ENCODE measurements at places on chromosomes 11 and 22.

DNA sequence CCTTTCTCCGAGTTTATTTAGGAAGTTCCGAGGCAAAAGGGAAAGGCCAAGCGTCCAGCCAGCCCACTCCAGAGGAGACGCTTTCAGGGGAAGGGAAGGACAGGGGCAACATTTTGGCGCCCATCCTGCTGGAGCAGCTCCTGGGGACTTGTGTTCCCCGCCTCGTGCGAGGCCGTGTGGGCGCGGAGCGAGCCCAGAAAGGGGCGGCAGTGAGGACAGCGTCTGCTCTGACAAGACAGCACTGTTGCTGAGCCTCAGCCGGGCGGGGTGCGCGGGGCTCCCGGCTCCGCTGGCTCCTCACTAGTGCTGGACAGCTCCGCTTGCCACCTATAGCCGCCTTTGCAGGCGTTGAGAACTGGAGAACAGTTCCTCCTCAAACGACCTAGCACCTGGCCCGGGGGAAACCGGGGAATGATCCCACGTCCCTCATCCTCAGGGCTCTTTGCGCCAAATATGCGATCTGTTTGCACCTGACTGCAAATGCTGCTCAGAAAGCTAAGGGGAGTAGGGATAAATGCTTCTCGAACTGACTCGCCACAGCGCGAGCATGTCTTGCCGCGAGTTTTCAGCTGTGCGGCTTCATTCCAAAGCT, 722 bp upstream of the GUCY1A2 start:
- no peak for DNase-seq

DNA sequence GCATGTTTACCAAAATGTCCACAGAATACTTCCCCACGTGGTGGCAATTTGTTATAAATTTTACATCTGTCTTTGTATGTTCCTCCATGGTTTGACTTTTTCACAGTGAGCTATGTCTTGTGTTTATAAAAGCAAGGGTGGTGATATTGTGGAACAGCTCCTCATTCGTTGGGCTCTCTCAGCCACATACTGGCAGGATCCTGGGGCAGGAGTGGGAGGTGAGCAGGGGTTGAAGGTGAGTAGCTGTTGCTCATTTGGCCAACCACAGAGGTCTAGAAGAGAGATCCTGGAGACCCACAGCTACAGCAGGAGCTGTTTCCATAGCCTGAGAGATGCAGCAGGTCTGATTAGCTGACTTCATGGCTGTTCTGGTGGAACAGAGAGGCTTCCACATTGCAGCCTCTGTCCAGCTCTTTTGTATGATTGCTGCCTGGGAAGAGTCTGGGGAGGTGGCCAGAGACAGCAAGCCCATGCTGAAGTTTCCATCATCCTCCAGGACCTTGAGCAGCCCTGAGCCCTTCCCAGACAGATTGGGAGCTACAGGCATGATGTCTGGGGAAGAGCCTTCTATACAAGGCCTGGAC, 128.1 kb downstream of the LDLRAD3 start:
- no peak for DNase-seq

DNA sequence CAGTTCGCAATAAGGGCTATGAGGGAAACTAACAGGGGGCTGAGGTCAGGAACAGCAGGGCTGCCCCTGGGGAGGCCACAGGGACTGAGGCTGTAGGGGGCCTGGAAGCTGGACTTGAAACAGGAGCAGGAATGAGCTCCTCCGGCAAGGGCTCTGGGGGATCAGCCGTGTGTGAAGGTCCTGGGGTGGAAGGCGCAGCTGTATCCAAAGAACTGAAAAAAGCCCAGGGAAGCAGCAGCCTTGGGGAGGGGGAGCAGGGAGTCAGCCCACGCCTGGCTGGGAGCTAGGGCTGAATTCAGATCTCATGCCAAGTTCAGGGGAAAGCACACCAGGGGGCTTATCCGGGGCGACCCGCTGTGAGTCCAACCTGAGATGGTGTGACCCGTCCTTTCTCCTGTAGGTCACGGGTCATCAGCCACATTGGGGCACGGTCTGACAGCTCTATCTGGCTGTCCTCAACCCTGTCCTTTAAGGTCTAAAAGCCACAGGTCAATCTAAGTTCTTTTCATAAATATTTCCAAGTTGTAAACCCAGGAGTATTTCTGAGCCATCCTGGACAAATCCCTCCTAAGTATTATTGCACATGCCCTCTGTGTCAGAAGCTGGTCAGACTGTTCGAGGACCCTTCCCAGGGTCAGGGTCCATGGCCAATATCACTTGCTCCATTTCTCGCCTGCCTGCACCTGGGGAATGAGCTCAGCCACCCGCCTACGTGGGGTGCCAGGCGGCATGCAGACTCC, 18.0 kb downstream of the TP53AIP1 start:
- DNase-seq, result no peak

DNA sequence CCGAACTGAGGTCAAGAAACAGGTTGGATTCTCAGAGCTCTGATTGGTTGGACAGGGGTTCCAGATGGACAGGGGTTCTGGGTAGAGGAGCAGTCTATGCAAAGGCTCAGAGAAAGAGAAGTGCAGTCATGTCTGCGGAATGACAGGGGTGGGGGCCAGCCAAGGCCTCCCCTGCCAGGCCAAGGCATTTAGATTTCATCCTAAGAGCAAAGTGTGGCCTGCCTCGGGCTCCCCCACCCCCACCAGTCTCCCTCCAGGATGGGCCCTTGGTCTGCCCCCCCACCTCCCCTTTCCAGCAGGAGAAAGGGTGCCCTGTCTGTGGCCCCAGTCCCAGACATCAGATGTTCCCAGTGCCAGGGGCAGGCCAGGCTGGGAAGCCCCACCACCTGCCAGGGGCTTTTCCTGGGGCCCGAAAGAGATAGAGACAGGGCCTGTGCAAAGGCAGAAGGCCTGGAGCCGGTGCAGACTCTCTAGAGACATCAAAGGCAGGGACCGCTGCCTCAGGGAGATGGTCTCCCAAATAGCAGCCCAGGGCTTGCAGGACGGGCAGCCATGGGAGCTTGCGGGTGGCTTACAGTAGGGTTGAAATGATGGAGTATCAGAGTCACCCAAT, 9.4 kb downstream of the SUSD2 start:
- no peak for DNase-seq

DNA sequence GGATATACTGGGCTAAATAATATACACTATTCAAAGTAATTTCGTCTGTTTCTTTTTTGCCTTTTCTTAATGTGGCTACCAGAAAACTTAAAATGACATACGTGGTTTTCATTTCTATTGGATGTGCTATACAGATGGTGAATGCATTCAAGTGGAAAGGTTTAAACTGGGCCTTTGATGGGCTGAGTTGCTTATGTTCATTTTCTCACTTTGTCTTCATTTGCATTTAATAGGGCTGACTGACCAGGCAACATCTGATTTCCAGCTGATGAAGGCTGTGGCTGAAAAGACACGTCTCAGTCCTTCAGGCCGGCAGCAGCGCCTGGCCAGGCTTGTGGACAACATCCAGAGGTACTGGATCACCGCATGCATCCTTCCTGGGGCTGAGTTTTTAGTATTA, 27.9 kb downstream of the PIWIL4 start:
- DNase-seq, result no peak

DNA sequence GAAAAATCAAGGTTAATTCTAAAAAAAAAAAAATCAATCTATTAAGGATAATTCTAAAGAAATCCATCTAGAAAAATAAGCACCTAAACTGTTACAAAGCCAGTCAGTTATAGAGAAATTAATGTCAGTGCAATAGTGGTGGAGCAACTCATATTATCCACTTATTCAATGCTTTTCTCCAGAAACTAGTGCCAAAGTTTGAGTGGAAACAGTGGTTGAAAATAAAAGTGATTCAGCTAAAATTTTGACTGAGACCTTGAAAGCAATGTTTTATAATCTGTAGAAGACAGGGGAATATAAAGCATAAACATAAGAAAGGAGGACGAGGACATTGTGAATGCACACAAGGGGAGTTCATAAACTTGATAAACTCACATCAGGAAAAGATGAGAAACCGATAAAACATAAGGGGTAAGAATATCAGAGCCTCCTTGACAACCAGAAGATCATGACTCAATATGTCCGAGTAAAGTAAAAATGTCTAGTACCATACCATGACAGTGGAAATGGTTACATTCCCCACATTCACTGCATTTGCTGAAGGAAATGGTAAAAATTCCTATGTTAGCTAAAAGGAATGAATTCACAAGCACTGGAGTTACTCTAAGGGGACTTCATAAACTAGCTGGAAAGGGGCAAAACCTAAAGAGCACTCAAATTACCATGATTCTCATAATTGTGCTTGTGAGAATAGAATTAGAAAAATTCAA, 58.7 kb upstream of the SLC5A12 start:
- no peak for DNase-seq

DNA sequence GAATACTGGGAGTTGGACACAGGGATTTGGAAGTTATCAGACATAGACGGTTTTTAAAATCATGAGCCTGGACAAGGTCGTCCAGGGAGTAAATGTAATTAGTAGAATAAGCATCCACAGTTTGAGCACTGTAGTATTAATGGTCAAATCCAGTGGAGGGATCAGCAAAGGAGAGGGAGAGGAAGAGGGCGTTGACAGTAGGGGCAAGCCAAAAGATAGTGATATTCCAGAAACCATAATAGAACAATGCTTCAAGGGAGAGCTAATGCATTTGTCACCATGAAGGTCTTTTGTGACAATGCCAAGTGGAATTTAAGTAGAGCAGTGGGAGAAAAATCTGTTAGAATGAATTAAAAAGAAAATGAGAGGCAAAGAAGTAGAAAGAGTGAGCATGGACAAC, 68.9 kb upstream of the SLC5A12 start:
- no peak for DNase-seq

DNA sequence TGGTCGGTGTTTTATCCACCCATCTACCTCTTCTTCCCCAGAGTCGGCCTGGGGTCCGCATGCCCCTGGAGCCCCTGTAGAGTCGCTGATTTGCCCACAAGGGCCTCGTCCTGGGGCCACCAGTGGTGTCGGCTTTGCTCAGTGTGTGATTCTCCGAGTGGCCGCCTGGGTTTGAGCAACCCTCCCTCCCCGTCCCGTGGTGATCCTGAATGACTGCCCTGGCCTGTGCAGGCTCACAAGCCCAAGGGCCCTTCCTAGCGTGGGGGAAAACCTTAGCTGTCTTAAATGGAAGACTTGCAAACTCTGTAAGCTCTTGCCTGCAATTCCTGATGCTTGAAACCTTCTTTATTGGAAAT, 128.3 kb downstream of the OSBP2 start:
- no peak for DNase-seq

- DNase-seq, result no peak
Observed at GRCh38 chr11:73439002-73439843, 63.0 kb downstream of the RELT start.

GRCh38 chr11:27722953-27723344, 22.7 kb upstream of the BDNF start:
- DNase-seq, result no peak

DNA sequence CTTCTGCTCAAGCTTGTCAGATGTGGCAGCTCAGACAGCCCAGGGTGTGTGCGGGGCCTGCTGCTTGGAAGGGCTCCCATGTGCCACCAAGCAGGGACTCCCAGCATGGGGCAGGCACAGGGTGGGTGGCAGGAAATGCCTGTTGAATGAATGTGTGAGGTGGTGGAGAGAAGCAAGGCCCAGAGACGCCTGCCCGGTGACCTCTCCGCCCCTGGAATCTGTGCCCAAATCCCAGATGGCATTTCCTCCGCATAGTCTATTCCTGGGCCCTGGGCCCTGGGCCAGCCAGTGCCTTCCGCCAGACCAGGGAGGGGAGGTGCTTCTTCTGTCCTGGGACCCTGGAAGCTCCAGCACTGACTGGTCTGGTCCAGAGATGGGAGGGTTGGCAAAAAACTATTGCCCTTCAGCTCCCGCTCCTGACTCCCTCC, 3.7 kb downstream of the CST6 start:
- no peak for DNase-seq

DNA sequence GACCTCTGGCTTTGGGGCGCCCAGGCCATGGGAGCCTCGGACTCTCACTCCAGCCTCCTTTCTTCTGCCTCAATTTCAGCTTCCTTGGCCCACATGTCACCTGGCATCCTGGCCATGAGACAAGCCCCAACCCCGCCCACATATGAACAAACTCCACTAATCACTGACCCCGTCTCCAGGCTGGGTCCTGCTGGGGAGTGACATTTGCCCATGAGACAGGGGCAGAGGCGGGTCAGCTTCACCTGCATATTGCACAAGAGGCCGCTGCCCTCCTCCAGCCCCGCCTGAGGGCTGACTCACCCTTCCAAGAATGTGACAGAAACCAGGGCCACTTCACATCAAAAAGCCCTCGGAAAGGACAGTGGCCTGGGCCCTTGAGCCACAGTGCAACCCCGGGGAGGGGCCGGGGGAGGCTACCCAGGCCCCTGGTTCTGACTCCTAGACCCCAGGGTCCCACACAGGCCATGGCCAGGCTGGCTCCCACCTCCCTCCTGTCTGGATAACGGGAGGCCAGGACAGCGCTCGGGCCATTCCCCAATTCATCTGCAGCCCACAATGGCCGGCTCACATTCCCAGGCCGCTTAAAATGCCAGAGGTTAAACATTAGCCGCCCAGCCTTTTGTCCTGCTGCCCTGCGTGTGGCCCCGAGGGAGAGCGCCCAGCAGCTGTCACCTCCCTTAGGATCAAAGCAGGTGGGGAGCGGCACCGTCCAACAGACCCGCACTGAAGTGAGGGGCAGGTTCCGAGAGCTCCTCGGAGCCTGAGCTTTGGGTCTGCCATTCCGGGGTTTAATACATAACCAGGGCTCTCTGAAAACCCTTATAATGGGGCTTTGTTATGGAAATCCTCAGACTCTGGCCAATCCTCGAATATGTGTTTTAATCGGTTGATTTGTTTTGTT, 42.3 kb downstream of the TRMU start:
- no peak for DNase-seq

GRCh38 chr11:624705-625635, at the start of gene CDHR5:
Gene CDHR5 (minus strand): TSS chr11:624955. CDS start chr11:624902, 53 bp downstream.
- DNase-seq, result no peak

DNA sequence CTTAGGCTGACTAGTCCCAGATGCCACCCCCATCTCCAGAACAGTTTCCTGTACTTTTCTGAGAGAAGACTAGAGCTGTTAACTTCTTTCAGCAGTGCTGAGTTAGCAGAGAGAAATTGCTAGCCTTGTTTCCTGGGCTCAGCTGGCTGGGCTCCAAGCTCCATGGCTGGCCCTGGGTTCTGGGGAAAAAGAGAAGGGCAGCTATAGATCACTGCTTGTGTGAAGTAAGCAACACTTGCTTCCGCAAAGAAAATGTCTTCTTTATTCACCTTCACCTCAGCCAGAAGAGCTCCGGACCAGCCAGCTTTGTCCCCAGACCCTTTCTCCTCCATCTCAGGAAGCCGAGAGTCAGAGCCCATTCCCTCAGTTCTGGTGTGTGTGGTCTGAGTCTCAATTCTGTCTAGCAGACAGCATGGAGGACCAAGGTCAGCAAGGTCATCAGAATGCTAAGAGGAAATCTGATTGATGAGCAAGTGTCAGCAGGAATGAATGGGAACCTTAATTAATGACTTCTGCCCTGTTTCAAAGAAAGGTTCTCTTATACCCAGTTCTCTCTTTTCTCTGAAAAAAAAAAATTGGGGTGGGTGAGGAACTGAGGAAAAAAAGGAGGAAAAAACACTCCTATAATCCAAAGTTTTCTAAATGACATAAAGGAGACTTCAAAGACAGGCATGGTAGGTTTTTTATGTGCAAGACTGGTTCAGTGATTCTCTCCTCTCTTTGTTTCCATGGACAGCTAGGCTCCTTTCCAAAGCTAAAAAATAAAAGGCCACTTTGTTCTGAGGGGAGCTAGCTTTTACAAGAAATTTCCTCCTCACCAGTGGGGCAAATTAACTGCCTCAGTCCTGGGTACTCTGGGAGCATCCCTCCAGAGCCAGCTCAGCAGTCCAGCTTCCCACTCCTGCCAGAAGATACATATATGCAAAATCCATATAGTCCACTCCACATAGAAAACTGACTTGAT, 63.6 kb upstream of the FAM181B start:
- DNase-seq, result no peak
